Upper lobe of left lung (tissue), 6 donors: ENCODE measurements at places on chromosomes 7 and 10.

DNA sequence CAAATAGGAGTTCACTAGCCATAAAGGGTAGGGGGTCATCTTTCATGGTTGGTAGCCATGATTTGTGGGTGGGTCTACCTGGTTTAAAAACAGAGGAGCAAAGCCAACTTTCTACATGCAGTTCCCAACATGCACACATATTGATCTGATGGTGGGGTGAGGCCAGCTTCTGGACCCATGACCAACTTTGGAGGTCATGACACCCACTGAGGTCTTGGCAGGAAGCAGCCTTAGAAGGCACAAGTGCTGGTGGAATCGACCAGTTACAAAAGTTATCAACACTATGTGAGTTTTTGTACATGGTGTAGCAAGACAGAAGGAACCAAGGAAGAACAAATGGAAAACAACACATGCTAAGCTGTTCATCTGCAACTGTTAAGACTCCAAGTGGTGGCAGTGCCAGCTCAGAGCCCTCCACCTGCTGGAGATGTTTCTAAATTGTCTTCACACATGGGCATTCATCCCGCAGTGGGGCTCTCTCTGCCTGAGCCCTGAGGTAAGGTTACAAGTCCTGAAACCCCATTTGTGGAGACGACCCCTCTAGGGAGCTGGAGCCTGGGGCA is 101.1 kb upstream of the TCF7L2 start:
- no peaks in the 10 kb centered on the region for H3K27me3 ChIP-seq
- H3K27ac ChIP-seq, result no peak overlapping the region
- no peaks in the 10 kb centered on the region for H3K4me1 ChIP-seq
- no peak for DNase-seq
- H3K36me3 ChIP-seq, result no peaks in the 10 kb centered on the region

DNA sequence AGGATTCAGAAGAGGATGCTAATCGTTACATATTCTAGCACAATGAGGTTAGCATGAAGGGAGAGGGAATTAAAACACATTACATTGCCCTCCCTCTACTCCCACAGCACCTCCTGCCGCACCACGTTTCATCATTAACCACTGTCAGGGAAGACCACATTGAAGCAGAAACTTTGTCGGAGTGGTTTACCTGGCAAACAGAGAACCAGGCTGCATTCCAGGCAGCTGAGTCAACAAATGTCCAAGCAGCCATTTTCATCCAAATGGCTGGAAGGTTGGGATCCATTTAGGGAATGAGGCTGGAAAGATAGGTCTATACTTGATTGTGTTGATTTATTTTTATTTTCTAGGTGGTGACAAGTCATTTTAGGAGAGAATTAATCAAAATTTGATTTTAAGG is 273.6 kb downstream of the DYNC1I1 start:
- no peaks in the 10 kb centered on the region for H3K27me3 ChIP-seq
- H3K36me3 ChIP-seq, result no peaks in the 10 kb centered on the region
- no peak overlapping the region for H3K4me3 ChIP-seq
- H3K27ac ChIP-seq, result no peak overlapping the region
- no peaks in the 10 kb centered on the region for H3K4me1 ChIP-seq

GRCh38 chr10:36097696-36098095 is 455.6 kb upstream of the FZD8 start:
- H3K27ac ChIP-seq, result no peak overlapping the region

- H3K27ac ChIP-seq, result no peak overlapping the region
- no peaks in the 10 kb centered on the region for H3K27me3 ChIP-seq
- no peaks in the 10 kb centered on the region for H3K36me3 ChIP-seq
- DNase-seq, result no peak
- H3K4me3 ChIP-seq, result no peak overlapping the region
Observed at GRCh38 chr10:114811862-114812261, 9.7 kb upstream of the FHIP2A start.

DNA sequence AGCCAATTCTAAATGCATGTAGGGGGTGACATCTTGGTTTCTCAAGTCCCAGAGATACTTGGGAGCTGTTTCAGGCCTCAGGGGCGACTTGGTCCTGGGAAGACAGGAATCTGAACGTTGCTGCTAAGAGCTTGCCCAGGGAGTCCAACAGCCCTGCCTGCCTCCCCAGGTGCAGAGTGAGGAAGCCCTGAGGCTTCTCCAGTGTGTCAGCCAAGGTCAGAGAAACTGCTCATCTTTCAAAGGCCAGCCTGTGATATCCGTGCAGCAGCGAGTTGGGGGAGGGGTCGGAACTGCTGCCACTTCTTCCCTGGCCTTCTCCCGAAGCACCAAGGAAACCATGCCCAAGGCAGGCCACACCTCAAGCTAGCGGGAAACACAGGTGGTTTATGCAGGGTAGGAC is 9.7 kb downstream of the GDF2 start:
- H3K36me3 ChIP-seq, result no peaks in the 10 kb centered on the region
- DNase-seq, result no peak
- H3K27me3 ChIP-seq, result no peaks in the 10 kb centered on the region
- no peaks in the 10 kb centered on the region for H3K4me1 ChIP-seq

- no peaks in the 10 kb centered on the region for H3K36me3 ChIP-seq
- no peak overlapping the region for H3K4me3 ChIP-seq
- H3K4me1 ChIP-seq, result no peaks in the 10 kb centered on the region
Observed at GRCh38 chr10:11893749-11894278, 70.7 kb downstream of the PROSER2 start.

DNA sequence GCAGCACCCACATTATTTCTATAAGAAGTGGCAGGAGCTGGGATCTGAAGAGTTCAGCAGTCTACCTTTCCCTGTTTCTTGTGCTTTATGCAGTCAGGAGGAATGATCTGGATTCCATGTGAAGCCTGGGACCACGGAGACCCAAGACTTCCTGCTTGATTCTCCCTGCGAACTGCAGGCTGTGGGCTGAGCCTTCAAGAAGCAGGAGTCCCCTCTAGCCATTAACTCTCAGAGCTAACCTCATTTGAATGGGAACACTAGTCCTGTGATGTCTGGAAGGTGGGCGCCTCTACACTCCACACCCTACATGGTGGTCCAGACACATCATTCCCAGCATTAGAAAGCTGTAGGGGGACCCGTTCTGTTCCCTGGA is 874 bp upstream of the RBP3 start:
- no peaks in the 10 kb centered on the region for H3K27me3 ChIP-seq
- DNase-seq, result no peak
- no peak overlapping the region for H3K4me3 ChIP-seq
- peaks cover 4% of the 10 kb centered on the region for H3K4me1 ChIP-seq
- H3K27ac ChIP-seq, result no peak overlapping the region

GRCh38 chr10:74728225-74728624 is 98.2 kb upstream of the KAT6B start:
- H3K4me3 ChIP-seq, result no peak overlapping the region
- no peaks in the 10 kb centered on the region for H3K27me3 ChIP-seq
- no peak for DNase-seq
- no peaks in the 10 kb centered on the region for H3K4me1 ChIP-seq
- no peak overlapping the region for H3K27ac ChIP-seq
- no peaks in the 10 kb centered on the region for H3K36me3 ChIP-seq

DNA sequence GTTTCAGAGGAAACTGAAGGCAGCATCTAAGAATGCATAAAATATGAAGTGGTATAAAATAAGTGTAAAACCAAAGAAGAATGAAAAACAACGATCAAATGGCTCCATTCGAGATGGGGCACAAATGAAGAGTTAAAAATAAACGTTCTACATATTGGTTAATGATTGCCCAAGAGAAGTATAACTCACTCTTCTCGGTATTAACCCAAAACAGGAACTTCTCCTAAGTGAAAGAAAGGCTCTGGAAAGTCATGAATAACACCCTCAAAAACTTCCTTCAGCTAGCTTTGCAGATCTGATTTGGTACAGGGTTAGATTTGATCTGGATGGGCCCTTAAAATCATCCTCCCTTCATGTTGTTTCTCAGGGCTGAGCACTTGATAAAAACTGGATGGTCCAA is 94.3 kb upstream of the ADO start:
- H3K36me3 ChIP-seq, result no peaks in the 10 kb centered on the region
- no peaks in the 10 kb centered on the region for H3K27me3 ChIP-seq
- H3K4me3 ChIP-seq, result no peak overlapping the region
- no peaks in the 10 kb centered on the region for H3K4me1 ChIP-seq
